CD4-positive, alpha-beta T cell treated with Interleukin-4 for 4 hours (primary cell): ENCODE measurements at places on chromosomes 13 and 19.

DNA sequence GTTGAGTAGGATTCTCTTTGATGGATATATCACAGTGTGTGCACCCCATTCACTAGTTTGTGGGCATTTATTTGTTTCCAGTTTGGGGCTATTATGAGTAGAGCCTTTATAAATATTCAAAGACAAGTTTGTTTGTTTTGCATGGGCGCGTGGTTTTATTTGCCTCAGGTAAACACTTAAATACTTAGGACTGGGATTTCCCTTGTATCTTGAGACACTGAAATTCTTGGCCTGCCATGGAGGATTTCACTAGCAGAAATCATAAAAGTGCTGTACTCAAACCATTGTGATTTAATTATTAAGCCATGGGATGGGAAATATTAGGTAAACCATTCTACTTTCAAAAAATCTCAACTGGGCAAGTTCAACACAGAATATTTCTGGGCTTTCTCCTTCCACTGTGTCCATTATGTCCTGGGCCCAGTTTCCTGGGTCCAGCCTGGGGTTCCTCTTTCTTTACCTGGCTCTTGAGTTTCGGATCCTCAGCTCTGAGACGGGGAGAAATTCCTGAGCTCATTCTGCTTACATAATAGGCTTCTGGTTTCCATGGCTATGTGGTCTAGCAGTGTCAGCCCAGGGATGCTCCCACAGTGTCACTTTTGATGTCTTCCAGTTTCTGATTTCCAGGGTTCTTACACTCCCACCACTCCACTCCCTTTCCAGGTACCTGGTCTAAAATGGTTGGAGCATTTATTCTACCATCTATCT is 14.4 kb downstream of the MYO16 start:
- DNase-seq: no peak

DNA sequence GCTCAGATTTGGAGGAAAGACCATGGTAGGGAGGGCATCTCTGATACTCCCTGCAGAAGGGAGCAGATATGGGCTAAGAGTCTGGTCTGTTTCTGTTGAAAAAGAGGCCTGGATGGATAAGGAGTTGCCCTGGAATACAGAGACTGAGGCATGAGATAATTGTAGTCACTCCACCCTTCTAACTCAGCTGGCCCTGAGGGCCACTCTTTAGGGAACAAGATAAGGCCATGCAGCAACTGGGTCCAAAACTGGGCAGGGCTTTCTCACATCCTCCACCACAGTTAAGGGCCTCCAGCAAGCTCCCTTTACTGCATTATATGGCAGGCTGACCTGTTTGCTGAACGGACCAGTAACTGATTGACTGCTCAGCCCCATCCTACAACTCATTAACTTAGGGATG is 1.3 kb downstream of the ZNF749 start:
- DNase-seq: no peak

GRCh38 chr13:46556418-46556779 is 3.4 kb downstream of the LRCH1 start:
- no peak for DNase-seq

GRCh38 chr13:112124141-112124540 is 57.2 kb downstream of the SOX1 start:
- no peak for DNase-seq

DNA sequence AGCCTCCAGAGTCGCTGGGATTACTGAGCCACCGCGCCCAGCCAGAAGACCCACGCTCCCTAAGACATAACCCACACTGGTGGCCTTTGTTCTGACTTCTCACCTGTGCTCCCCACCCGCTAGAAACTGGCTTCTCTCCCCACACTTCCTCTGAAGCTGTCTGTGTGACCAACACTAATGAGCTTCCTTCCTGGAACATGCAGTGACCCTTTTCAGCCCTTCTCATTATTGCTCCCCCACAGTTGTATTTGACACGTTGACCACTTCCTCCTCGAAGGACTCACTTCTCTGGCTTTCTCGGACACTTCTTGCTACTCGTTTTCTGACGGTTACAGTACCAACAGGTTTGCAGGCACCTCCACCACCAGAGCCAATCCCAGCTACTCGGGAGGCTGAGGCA is 10.9 kb downstream of the NCR1 start:
- DNase-seq: no peak

DNA sequence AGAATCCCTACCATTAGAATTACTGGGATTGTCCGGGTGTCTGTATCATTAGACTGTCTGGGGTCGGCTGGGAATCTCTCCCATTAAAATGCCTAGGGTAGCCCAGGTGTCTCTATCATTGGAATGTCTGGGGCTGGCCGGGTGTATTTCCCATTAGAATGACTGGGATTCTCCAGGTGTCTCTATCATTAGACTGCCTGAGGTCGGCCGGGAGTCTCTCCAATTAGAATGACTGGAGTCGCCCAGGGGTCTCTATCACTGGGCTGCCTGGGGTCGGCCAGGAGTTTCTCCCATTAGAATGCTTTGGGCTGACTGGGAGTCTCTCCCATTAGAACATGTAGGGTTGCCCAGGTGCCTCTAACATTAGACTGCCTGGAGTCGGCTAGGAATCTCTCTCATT is 1560.7 kb downstream of the UQCRFS1 start:
- no peak for DNase-seq

DNA sequence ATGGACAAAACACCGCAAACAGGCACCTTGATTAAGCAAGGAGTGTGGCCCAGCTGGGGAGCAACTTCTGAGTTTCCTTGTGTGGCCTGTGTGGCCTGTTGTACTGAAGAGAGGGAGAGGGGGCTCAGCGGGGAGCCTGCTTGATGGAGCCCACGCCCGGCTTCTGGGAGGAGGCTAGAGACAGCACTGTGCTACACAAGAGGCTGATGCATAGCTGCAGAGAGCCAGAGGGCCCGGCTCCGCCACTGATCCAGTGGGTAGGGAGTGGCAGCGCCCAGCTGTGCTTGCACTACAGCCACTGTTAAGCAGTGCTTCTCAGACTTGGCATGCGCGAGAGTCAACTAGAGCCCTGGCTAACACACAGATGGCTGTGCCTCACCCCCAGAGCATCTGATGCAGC is 19.0 kb downstream of the LYL1 start:
- no peak for DNase-seq
